ENCODE measurements at places on chromosomes 3 and 15.

DNA sequence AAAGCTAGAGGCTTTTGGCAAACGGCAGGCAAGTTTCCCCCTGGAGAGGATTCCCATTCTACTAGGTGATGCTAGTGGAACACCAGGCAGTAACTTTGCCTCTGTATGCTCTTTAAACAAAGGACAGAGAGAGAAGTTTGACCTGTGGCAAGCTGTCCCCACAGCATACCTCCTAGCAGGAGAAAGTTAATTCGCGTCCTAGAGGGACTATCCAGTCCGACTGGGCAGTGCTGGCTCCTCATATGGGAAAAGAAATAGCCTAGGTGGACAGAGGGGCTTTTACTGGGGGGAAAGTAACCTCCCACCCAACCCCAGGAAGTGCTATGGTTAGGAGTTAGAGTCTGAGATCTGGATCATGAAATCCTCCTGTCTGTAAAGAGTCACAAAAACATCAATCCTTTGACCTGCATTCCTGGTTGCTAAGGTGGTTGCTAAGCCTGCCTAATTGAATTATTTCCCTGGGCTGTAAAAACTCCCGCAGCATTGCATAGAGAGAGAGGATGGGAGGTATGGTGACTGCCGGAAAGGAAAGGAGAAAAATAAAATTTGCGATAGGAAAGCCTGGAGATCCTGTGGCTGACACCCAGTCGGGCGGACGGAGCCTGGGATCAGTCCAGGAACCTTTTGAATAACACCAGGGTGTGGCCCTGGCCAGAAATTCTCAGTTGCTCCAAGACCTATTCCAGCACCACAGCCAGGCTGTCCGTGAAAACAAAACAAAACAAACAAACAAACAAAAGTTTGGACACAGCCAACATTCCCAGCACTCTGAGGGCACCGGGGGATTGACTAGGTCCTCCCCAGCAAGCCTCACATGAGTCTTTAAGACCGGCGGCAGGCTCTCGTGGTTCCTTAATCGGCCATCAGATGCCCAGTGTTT lies 67.7 kb upstream of the ATP11B start:
- no peak for DNase-seq

- DNase-seq: no peak
These were observed 77.1 kb upstream of the CHRNB4 start for GRCh38 chr15:78717956-78718656.

DNA sequence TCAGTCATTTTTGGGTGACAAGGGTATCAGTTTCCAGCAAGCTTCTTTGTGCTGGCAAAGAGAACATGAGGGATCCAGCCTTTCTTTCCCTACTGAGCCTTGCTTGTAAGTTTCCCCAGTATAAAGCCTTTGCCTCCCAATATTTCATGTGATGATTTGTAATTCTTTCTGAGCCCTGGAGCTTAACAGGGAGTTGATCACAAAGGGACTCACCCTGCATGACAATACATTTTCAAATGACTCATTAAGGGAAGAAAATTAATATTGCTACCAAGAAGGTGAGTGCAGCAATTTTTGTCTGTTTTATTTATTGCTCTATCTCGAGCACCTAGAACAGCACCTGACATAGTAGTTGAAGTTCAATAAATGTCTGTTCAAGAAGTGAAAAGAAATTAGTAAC lies 27.7 kb downstream of the OXSM start:
- no peak for DNase-seq

DNA sequence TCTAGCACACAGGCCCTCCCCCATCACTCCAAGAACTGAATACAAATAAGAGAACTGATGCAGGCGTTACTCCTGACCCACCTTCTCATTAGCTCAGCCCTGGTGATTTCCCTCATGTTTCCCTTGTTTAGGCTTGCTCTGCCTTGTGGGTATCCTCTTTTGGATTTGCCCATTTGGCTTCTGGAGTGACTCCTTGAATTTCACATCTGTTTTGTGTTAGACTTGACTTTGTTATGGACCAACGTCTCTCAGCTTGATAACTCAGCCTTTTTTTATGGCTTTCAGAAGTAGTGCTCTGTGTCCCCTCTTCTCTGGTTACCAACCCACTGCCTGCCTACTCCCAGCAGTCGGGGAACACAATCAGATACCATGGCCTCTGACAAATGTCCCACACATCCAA lies 11.3 kb upstream of the TMOD3 start:
- DNase-seq: no peak

- no peak for DNase-seq
These were observed 21.7 kb downstream of the SH3BP5 start for GRCh38 chr3:15310491-15311370.

DNA sequence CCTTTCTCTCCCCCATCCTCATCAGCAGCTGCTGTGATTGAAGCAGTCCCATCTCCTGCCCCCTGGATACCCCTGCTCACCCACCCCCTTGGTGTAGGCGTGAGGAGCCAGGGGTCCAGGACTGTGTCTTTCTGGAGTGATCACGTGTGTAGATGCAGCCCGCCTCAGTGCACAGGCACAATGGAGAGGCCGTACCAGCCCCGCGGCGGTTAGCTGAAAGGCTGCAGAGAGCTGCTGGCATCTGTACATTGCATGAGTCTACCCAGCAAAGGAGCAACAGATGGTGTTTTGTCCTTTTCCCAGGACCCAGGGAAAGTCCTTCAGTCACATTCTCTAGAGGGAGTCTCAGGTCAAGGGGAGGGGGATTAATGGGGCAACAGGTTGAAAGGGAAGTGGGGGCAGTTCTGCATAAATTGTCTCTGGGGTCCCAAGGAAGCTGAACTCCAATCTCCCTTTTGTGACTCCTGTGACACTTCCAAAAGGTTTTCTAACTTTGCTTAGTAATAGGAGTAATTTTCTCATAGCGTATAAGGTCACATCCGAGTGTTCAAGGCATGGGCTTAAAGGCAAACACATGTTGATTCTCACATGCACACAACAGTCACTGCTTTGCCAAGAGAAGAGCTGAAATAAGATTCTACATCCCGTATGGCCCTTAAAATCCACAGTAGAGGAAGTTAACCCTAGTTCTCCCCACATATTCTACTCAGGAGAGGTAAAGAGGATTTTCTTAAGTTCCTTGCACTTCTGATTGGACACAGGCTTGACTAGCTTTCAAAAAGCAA lies 7.1 kb downstream of the CSPG5 start:
- no peak for DNase-seq

DNA sequence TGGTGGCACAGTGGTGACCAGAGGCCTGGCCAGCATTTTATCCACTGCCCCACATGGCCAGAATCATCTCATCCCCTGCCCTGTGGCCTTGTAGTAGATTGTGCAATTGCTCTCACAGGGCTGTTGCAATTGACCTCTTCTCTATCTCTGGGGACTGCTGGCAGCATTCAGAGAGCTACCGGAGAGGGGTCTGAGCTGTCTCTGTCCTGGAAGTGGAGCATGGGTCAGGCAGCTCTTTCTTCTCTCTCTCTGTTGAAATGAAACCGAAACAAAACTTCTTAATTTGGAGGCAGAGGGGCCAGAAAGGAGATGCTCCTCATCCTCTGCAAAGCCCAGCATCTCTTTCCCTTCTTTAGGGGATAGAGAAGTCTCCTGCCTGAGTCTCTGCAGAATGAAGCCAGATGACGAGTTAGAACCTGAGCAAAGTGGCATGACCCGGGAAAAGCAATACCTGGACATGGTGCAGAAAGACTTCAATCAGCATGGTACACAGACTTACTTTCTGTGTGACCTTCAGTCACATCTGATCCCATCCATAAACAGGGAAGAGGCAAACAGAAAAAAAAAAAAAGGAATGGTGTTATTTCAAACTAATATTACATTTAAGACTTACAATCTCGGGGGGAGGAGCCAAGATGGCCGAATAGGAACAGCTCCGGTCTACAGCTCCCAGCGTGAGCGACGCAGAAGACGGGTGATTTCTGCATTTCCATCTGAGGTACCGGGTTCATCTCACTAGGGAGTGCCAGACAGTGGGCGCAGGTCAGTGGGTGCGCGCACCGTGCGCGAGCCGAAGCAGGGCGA lies 144.5 kb upstream of the BCL6 start:
- DNase-seq: peak; percentile 31

DNA sequence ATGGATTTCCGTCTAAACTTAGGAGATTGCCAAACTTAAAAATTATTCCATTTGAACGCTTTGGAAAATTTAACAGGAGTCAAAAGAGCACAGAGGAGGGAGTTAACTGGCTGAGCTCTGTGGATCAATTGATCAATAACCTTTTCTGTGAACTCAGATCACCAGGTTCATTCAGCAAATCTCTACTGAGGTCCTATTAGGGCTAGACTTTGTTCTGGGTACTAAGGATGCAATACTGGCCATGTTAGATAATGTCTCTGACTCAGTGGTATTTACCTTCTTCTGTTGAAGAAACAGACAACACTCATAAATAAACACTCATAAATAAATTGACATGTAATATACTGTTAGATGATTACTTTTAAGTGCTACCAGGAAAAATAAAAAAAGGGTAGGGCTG lies 323.4 kb upstream of the SUCLG2 start:
- no peak for DNase-seq

- DNase-seq: no peak
These were observed 235.5 kb downstream of the OPA1 start for GRCh38 chr3:193828477-193828876.

DNA sequence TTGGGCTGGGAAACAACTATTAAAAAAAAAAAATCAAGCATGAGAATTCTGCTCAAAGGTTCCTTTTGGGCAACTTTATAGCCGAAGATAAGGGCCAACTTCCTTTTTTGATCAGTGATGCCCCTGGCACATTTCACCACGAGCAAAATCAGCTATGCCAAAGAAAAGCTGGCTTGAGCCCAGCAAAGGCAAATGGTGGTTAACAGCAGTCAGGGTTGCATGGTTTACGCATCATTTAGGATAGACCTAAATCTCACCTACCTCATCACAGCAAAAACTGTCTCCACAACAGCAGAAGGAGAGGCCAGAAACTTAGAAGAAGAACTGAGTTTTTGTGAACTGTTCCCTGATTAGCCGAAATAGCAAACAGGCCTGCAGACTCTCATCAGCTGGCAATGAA lies 220.1 kb upstream of the CDIN1 start:
- no peak for DNase-seq

Data from SHP77 (cell line).